ENCODE measurements at places on chromosomes 6 and 20.

DNA sequence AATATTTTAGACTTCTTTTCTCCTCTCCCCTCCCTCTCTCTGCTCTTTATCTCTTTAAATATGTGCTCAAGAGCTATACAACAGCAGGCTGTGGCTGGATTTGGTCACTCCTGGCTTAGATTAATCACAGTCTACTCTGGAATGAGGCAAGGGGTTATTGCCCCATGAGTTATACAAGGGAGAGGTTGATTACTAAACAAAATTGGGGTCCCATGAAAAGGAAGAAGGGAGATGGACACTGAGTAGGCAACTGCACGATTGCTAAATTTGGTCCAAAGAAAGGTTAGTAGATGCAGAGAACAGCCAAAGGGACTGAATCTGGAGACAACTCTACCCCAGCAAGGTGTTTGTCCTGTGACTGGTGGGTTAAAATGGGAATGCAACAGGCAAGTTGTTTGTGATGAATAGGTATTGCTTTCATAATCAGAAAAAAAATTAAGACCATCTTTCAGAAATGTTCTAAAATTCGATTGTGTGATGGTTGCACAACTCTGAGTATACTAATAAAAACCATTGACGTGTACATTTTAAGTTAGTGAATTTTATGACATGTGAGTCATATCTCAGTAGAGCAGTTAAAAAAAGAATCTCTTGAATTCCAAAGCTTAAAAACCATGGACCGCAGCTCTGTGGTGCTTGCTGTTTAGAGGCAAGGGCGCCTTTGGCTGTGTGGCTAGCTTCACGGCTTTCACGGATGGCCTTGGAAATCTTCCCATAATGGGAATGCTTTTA is 57.1 kb downstream of the KIZ start:
- no peak for DNase-seq

DNA sequence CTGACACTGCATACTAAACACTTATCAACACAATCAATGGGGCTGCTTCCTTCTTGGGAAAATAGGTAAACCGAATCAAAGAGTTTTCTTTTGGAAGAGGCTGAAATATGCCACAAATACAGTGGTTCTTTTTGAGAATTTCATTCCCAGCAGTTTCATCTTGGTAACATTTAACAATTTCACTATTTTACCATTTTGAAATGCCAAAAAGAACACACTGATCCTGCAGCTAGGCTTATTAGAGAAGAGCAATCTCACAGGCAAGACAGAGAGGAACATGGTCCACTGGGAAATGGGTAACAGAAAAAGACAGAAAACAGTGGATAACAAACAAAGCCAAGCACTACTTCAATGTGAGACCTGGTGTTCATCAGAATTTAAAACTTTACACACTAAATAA is 2.5 kb downstream of the CNR1 start:
- no peak for DNase-seq

DNA sequence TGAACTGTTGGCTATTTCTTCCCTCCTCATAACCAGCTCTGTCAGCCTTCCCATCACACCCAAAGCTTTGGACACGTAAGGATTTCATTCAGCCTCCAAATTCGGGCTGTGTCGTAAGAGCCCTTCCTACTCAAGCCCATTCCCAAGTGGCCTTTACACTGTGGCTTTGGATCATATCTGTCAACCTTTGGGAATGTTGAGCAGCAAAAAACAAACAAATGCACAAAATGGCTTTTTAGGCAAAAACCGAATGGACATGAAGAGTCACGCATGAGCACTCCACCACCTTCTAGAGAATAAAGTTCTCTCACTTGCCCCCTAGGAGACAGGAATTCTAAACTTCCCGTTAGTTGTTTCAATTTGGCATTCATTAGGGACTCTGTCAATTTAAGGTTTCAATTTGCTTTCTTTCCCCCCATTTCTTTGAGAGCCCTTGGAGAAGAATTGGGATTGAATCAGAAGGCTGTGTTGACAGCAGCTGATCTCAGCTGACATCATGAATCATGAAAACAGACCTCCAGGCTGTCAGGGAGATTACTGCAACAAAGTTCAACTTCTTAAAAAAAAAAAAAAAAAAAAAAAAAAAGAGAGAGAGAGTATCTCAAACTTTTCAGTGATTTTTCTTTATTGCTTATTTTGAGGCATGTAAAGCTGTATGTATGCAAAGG is 110.3 kb downstream of the BCAS1 start:
- no peak for DNase-seq

GRCh38 chr6:35688605-35689322 is at the start of gene FKBP5:
FKBP5 (minus strand) TSS chr6:35688915; CDS start chr6:35642824, 46,091 bp downstream.
- DNase-seq, result peak; percentile 75

GRCh38 chr20:21498635-21499034 is 15.2 kb downstream of the NKX2-2 start:
- no peak for DNase-seq

DNA sequence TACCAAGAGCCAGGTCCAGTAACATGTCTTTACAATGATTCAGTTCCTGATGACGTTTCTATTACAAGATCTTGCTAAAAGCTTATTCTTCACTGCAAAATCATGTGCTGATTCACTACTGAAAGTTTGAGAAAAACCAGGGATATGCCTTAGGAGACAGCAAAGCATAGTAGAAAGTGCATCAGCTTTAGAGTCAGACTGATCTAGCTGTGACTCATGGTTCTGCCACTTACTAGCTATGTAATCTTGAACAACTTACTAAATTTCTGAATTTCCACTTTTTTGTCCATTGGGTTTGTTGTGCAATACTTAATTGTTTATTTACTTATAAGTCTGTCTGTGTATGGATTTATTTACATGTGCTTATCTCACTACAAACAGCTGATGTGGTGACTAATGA is 198.5 kb upstream of the RSPO3 start:
- DNase-seq, result no peak

GRCh38 chr6:143778926-143779325 is 64.2 kb upstream of the LTV1 start:
- DNase-seq, result no peak

GRCh38 chr6:94272327-94272726 is 853.0 kb upstream of the EPHA7 start:
- DNase-seq, result no peak

DNA sequence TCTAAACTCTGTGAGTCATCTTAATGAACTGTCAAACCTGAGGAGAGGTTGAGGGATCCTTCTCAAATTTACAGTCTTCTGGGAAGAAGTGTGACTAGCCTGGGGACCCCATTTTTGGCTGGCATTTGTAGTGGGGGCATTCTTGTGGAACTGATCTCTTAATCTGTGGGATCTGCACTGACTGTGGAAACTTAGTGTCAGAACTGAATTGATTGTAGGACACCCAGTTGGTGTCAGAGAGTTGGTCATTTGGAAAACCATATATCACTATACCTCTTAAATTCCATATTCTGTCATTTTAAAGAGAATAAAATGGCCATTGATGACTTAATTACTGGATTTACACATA is 48.3 kb downstream of the LAMA4 start:
- DNase-seq, result no peak

- no peak for DNase-seq
Measured at GRCh38 chr20:31712564-31713311, 9.9 kb downstream of the BCL2L1 start.

DNA sequence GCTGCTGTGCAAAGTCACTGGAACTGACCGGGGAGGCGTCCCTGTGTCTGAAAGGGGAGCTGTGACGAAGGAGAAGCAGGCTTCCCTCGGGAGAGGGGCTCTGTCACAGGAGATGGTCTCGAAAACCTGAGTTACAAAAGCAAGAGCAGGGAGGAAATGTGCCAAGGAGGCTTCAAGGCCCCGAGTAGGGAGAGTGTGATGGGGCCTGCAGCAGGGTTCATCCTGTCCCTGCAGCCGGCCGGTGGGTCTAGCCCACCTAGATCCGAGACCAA is 16.7 kb downstream of the DYNLT1 start:
- no peak for DNase-seq

- DNase-seq, result no peak
Measured at GRCh38 chr6:20341096-20341495, 60.6 kb upstream of the E2F3 start.

GRCh38 chr6:43890197-43891062 is 120.4 kb downstream of the VEGFA start:
- DNase-seq, result no peak

DNA sequence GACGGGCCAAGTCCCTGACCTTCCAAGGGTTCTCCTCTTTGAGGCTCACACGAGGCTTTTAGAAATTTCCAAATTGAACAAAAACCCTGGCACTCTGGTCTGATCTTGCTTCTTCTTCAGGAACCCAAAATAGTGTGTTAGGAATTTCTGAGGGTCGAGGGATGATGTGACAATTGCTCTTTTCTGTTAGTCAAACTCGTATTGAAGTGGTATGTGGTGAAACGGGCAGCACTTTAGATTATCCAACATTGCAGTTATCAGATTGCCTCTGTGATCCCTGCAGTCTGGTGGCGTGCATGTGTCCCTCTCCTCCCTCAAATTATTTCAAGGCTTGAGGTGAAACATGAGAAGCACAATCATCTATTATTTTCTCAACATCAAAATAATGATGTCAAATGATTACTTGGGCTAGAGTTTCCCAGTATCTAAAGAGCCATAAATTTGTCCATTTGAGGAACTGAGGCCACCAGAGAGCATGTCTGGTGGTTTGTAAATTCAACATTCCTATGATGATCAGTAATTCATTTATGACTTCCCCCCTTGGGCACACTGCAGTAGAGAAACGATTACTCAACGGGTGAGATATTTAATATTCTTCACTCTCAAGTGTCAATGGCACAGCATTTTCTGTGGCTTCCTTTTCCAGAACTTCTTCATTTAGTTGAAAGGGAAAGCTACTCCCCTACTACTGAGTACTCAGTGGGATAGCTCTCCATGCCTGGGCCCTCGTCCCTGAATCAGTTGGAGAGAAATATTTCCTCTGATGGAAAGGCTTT is 308.6 kb upstream of the MAP3K7 start:
- DNase-seq, result no peak

- DNase-seq, result no peak
Measured at GRCh38 chr6:52360601-52361413, 1.1 kb upstream of the PAQR8 start.
